ENCODE measurements at places on chromosomes 2 and 18.

DNA sequence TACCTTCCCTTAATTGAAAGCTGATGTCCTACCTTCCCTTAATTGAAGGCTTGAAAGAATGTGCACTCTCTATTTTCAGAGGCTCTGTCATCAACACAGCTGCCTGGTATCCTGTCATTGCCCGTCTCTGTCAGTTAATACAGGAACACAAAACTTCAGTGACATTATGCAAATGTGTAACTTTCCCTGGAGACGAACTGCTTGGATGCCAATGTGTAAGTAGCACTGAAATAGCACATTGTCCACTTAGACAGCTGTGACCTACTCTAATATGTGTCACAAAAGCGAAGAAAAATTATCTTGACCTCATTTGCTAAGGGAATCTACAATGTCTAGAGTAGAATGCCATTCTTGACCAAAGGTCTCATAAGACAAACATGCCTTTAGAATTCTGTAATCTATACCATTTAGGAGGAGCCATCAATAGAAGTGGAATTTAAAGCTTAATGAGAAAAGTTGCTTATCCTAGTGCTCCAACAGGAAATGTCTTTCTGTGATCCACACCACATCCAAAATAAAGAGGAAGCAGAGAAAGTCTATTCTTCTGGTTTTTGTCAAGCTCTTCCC lies 138.1 kb downstream of the BARD1 start:
- DNase-seq, result no peak

- no peak for DNase-seq
Observed at GRCh38 chr18:35059280-35059927, 18.2 kb downstream of the MAPRE2 start.

GRCh38 chr2:46836295-46837111 lies 79.1 kb downstream of the MCFD2 start:
- no peak for DNase-seq

- no peak for DNase-seq
Observed at GRCh38 chr2:20061476-20061875, 10.0 kb upstream of the LAPTM4A start.

GRCh38 chr18:32300914-32301313 lies 111.1 kb downstream of the MEP1B start:
- no peak for DNase-seq

DNA sequence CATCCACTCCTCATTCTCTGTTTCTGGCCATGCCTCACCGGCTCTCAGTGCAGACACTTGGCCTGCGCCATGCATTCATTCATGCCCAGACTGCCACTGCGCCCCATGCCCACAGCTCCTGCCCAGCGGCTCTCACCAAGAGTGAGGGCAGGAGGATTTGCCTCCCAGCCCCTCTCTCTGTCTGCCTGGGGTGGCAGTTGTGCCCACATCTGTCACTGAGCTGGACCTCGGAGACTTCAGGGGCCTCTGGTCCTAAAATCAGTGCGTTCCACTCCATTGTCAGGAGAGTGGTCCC lies 75.1 kb downstream of the CIB4 start:
- no peak for DNase-seq

- DNase-seq, result no peak
Observed at GRCh38 chr2:226337941-226338600, 461.5 kb downstream of the IRS1 start.

DNA sequence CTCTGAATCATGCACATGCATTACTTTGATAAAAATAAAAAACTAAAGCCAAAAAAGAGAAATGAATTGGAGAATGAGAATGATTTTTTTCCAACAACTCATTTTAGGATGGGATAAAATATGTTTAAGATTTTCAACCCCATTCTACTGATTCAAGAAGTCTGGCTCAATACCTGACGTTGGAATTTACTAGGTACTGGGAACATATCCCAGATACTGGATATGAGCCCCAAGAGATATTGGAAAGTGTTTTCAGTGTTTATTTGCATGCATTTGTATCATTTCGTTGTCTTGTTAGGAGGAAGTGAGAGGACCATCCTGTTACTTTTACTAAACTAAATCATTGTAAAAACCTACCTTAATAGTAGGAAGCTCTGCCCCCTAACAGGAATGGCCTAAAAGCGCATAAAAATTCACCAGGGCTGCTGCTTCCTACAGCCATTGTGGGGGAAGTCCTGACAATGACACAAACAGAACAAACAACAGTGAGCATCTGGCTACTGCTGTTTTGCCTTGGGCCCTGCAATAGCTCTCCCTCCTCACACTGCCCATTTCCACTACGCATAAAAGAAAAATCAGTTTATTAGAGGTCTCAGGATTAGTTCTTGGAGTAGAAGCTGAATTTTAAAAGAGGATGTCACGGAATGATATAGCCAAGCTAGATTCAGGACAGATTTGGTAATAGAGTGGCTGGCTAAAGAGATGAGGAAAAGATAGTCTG lies 35.2 kb downstream of the ANKAR start:
- DNase-seq, result no peak

GRCh38 chr2:133811409-133812125 lies 243.3 kb upstream of the NCKAP5 start:
- DNase-seq, result no peak

DNA sequence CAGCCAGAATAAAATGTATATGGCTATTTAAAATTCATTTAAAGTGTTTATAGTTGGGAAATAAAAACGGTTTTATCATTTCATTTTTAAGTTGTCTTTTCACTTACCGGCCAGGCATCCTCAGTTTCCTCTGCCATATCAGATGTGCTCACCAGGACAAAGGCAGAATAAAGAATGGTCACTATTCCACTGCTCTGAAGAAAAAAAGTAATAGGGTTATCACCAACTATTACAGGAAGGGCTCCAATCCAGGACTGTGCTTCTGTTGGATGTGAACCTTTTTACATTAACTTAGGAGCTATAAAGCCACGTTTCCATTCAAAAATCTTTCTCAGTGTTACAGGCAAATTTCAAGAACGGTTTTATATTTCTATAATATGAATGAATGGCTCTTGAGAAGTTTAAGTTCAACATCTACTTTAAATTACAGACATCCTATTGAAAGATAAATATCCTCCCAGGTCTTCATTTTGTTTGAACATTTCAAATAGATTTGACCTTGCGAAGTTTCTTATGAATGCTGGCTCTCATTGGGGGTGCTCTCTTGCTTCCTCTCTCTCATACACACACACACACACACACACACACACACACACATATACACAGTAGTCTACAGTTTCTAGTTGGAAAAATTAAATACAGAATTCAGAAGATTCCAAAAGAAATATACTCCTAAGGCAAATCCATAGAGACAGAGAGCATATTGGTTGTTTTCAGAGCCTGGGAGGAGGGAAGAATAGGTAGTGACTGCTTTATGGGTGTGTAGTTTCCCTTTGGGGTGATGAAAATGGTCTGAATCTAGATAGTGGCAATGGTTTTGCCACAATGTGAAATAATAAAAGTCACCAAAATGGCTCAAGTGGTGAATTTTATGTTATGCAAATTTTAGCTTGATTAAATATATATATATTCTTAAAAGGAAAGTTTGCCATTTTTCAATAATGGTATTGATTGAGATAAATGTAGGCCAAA lies 2.9 kb upstream of the SLC40A1 start:
- no peak for DNase-seq

- DNase-seq, result no peak
Observed at GRCh38 chr2:152864601-152865149, 146.3 kb downstream of the ARL6IP6 start.

DNA sequence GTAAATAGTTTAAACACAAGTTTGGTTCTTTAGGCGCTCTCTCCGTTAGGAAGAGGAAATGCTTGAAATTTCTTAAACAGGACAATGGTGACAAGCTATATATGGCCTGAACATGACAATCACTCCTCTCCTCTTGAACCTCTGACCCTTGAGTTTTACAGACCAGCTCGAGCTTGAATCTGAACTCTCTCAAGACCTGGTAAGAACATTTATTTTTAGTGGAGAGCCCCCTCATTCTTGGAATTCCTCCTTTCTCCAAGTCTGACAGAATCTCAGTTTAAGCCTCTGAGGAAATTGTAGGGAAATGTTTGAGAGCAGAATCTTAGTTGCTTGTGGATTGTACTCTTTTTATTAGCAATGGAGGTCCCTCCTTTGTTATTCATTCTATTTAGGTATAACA lies 1293.6 kb upstream of the ZEB2 start:
- DNase-seq, result no peak

GRCh38 chr2:173457366-173457765 lies 102.7 kb downstream of the CDCA7 start:
- no peak for DNase-seq

GRCh38 chr2:75221862-75222261 lies 22.5 kb upstream of the TACR1 start:
- no peak for DNase-seq

GRCh38 chr2:101190747-101191516 lies 39.8 kb upstream of the TBC1D8 start:
- DNase-seq, result no peak

GRCh38 chr2:31660165-31660564 lies 79.4 kb upstream of the SRD5A2 start:
- DNase-seq, result no peak

All from NCI-H2081 treated with DMSO at 0.1 percent for 48 hours (cell line).